ENCODE measurements at places on chromosomes 11 and 22.

- no peak for DNase-seq
Observed at GRCh38 chr22:50049299-50050195, 8.6 kb downstream of the TTLL8 start.

DNA sequence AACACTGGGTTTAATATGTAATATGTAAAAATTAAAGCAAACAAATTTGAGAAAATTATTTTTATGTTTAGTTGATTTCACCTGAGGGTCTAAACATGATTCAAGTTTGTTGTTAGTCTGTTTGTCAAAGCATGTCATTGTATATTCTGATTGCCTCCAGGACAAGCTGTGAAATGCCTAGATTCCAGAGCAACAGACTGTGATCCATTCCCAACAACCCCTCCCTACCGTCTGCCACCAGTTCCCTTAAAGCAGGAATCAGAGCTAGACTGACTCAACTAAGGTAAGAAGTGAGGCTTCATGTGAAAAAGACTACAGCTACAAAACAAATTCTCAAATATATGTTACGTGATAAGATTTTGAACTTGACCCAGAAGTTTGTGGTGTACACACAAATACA lies 304.2 kb downstream of the RAB38 start:
- no peak for DNase-seq

DNA sequence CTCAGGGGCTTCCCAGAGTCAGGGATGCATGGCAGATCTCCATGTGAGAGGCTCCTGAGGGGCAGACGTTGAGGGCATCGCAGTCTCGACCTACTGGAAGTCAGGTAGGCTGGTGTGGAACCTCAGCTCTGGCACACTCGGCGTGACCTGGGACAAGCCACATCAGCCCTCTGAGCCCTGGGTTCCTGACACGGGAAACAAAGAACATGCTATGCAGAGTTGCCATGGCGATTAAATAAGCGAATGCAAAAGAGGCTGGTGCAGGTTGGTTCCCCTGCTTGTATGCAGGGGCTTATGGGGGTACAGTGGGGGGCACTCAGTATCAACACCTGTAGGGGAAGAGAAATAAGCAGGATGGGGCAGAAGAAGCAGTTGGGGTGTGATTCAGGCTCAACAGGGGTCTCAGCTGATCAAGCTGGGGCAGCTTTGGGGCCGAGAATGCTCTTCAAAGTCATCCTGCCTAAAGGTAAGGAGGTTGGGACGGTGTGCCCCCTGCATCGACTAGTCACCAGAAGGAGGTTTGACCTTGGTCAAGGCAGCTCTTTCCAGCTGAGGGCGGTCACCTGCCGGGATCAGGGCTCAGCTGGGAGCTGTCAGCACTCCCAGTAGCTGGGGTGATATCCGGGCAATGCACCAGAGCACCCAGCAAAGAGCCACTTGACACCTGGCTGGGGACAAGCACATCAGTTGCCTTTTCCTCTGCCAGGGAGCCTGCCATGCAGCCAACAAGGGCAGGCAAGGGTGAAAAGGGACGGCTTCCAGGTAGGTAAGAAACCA lies 442.7 kb downstream of the MIAT start:
- no peak for DNase-seq

- DNase-seq: no peak
Observed at GRCh38 chr11:45210846-45211245, 64.4 kb downstream of the PRDM11 start.

DNA sequence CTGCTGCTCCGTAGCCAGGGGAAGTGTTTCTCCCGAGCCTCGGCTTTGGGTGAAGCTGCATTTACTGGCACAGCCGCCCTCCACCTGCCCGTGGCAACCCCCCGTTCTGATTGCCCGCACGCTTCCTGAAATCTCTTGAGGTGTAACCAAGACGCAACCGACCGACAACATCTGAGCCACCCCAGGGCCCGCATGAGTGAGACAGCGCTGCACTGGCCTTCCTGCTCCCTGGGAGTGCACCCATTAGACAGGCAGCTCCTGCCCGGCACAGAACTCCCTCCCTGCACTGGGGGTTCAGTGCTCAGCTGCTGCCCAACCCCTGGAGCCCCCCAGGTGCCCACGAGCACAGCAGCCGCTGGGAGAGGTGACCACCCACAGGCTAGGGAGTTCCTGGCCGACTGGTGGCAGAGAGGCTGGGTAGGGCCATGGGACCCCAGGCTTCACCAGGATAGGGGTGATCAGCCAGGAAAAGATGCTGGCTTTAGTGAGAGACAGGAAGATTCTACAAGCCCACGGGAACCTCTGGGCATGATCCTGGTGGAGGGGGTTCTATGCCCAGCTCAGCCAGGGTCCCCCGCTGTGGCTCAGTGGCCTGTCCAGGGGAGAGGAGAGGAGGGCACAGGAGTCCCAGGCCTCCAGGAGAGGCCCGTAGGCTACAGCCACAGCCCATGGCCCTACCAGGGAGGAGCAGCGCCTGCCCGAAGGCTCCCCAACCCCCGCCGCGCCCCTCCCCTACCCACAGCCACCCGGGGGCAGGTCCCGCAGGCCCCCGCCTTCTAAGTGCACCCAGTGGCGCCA lies 14.6 kb downstream of the PLXNB2 start:
- DNase-seq: no peak

DNA sequence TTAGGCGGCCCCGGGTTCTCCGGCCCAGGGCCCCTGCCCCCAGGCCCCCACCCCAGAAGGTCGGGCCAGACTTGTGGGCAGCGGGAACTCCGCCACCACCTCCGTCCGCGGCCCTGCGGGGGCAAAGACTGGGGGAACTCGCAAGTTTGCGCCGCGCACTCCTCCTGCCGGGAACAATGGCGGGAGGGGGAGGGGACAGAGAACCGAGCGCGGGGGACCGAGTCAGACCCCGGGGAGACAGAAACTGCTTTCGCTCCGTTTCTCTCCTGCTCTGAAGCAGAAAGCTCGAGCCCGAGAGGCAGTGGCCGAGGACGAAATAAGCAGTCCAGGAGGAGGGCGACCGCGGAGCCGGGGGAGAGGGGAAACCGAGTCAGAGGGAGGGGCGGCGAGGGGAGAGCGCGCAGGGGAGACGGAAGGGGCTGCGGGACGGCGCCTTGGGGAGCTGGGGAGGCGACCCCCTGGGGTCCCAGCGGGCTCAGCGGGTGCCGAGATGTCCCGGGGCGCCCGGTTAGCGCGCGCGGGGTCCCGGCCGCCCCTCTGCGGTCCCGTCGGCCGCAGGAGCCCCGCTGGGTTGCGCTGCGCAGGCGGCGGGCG lies 555 bp downstream of the TP53I11 start:
- no peak for DNase-seq

DNA sequence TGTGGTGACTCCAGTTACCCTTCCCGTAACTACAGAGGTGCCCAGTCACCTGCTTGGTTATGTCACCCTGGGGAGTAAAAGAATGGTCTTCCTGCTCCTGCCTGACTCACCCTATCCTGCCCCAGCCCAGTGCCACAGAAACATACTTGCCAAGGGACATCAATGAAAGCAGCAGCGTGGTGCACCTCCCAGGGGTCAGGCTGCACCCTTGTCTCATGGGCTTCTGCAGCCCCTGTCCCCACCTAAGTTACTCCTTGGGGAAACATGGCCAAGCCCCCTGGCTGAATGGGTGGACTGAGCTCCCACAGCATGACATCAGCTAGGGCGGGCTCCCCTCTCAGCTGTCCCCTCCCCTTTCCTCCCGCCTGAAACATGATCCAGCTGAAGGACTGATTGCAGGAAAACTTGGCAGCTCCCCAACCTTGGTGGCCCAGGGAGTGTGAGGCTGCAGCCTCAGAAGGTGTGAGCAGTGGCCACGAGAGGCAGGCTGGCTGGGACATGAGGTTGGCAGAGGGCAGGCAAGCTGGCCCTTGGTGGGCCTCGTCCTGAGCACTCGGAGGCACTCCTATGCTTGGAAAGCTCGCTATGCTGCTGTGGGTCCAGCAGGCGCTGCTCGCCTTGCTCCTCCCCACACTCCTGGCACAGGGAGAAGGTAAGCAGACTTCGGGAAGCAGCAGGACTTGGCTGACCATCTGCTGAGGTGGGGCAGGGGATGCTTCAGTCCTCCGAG lies at the start of gene HTR3A:
HTR3A (plus strand) TSS at position 368 of the 730 bp plus-strand sequence; CDS start at position 586, 218 bp downstream.
- no peak for DNase-seq

DNA sequence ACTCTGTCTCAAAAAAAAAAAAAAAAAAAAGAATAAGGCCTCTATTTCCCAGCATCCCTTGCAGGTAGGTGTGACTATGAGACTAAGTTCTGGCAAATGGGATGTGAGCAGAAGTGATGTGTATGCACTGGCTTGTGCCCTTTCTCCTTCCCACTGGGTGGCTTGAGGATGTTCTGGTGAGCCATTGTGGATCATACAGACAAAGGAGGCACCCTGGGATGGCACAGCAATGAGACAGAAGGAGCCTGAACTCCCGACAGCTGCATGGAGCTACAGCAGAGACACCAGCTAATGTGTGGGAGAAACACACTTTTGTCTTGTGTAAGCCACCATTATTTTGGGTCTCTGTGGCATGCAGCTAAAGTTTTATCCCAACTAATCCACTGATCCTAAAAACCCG lies 10.6 kb upstream of the SORL1 start:
- DNase-seq: no peak

DNA sequence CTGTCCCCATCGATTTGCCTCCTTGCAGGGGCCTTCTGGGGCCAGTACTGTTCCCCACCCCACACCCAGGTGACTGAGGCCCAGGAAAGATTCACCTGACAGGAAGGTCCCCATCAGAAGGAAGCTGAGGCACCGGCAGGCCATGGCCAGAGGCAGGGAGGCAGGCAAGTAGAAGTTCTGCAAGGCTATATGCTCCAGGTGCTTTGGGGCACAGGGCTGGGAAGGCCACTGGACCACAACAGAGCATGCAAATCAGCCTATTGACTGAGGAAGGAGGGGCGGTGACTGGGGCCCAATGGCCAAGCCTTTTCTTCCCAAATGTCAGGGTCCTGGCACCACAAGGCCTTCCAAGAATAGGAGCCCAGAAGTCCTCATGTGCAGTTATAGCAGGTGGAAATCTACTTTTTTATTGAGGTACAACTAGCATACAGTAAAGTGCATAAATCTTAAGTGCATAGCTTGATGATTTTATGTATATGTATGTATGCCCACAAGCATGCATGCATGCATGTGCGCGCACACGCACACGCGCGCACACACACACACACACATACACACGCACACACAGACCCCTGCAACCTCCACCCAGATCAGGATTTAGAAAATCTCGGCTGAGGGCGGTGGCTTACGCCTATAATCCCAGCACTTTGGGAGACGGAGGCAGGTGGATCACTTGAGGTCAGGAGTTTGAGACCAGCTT lies at the start of gene VPREB3:
VPREB3 (minus strand) TSS at position 206 of the 700 bp plus-strand sequence; CDS start at position 144, 62 bp downstream.
- DNase-seq: no peak

DNA sequence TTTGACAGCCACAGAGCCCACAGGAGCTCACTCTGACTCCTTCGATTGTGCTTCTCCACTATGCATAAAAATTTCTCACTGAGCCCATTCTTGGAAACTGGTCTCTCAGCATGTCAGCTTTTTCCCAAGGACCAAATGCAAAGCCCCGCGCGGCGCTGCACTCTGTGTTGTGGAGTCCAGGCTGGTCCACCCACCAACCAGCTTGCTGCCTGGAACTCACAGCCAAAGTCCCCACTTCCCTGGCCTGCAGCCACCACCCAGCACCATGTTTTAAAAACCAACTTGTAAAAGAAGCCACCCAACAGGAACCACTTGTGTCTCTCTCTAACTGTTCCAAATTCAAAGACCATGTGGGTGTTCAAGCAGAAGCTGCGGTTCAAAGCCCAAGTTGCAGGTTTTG lies 124.4 kb downstream of the SPATA19 start:
- no peak for DNase-seq

DNA sequence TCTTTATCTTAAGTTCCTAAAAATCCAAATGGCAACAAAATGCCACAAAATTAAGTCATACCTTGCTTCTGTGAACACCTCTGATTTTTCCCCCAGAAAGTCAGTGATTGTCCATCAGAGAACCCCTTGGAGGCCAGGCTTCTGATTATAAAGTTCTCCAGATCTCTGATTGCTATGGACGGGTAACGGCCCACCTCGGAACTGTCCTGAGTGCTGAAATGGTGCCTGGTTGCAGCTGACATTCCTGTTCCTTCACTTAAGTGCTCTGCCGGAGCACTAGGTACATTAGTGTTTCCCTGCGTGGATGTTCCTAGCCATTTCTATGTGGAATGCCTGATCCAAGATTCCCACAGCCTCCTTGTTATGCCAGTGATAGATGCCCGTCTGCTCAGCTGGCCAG lies 85.0 kb downstream of the CHST1 start:
- DNase-seq: no peak
